Activated CD4-positive, alpha-beta memory T cell treated with anti-CD3 and anti-CD28 coated beads for 36 hours (primary cell): ENCODE measurements at places on chromosomes 2 and 18. TPM values are rescaled to one million over a fixed set of nuclear protein-coding genes. Genes with fewer than 3 reads are reported as not detected.

The SERPINB3 gene
- total RNA-seq = not detected

- no peak overlapping the region for H3K4me3 ChIP-seq
Measured at GRCh38 chr2:8638327-8638726, 43.5 kb upstream of the ID2 start.

DNA sequence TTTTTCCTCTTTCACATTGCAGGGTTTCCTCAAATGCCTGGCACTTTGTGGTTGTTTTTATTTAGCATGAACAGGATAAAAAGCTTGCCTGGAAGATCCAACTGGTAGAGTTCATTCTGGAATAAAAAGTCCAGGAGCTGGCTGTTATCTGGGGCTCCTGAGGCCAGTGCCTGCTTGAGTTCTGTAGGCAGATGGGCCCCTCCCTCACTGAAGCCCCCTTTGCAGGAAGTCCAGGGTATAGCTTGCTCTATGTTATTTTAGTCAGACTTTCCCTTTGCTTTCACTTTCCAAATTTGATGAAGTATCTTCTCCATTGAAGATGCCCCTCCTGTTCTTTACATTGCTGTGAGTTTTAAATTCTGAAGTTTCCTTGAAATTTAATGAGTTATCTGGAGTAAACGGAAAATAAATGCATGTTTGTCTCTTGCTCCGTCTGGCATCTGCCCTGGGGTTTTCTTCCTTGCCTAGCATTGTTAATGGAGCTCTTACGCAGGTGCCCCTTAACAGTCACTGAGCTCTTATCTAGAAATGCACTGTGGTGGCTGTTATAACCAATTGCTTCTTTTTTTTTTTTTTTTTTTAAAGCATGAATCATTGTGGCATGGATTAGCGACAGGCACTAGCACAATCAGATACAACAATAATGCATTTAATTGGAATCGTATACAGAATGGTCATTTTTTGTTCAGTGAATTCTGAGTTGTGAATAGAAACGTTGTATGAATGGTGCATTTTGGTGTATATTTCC lies 27.0 kb upstream of the LPIN1 start:
- peaks cover 19% of the 10 kb centered on the region for H3K27me3 ChIP-seq
- no peaks in the 10 kb centered on the region for H3K4me1 ChIP-seq
- H3K36me3 ChIP-seq = no peaks in the 10 kb centered on the region
- no peak for DNase-seq
- no peak overlapping the region for H3K4me3 ChIP-seq

GRCh38 chr2:104434318-104434792 lies 419.6 kb upstream of the POU3F3 start:
- no peak overlapping the region for H3K27ac ChIP-seq
- H3K27me3 ChIP-seq = peaks cover 2% of the 10 kb centered on the region

DNA sequence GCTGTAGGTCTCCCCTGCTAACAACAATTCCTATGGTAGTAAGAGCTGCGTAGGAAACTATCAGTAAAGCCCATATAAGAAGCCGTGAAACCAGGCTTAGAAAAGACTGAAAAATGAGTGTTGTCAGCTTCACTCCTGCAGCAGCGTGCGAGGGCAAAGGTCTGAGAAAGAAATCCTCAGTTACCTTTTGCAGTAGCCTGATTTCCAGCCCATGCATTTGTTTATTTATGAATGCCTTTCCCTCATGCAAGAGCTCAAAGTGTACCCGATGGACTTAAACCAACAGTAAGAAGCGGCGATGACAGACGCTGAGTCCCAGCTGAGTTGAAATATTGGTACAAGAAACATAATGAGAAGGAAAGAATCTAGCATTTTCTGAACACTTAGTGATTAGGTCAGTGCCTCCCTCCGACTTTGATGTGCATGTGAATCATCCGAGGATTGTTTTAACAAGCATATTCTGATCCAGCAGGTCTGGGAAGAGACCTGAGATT lies 15.0 kb upstream of the POLI start:
- H3K4me1 ChIP-seq = peaks cover 15% of the 10 kb centered on the region
- no peak overlapping the region for H3K4me3 ChIP-seq
- no peak overlapping the region for H3K27ac ChIP-seq
- H3K36me3 ChIP-seq = no peaks in the 10 kb centered on the region

GRCh38 chr2:234958311-234958710 lies 6.5 kb downstream of the SH3BP4 start:
- H3K27me3 ChIP-seq = peaks cover 20% of the 10 kb centered on the region
- DNase-seq = no peak
- H3K27ac ChIP-seq = no peak overlapping the region

GRCh38 chr2:183867206-183867605 lies 731.1 kb upstream of the ZNF804A start:
- no peak for DNase-seq
- no peaks in the 10 kb centered on the region for H3K27me3 ChIP-seq
- no peak overlapping the region for H3K27ac ChIP-seq
- H3K4me3 ChIP-seq = no peak overlapping the region

GRCh38 chr18:48805826-48806535 lies 144.8 kb downstream of the SMAD7 start:
- no peak overlapping the region for H3K27ac ChIP-seq
- no peaks in the 10 kb centered on the region for H3K27me3 ChIP-seq
- H3K4me3 ChIP-seq = no peak overlapping the region
- H3K36me3 ChIP-seq = no peaks in the 10 kb centered on the region
- peak; percentile 3 for DNase-seq

DNA sequence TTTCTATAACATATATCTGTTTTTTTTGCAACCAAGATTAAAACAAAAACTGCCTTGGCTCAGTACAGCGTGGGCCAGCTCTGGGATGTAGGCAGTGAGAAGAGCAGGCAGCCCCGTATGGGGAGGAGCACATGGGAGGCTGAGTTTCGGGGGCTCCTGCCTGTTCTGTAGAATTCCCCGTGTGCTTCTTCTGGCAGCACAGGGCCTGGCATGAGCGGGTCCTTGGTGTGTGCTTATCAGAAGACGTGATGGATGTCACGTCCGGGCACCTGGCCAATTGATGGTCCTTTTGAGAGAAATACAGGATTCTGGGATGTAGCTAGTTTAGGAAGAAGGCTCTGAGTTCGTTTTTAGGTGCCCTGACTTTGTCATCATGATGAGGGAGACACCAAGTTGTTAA lies 16.2 kb downstream of the IMPA2 start:
- H3K27me3 ChIP-seq = no peaks in the 10 kb centered on the region
- H3K36me3 ChIP-seq = peaks cover 4% of the 10 kb centered on the region
- H3K27ac ChIP-seq = no peak overlapping the region
- H3K4me3 ChIP-seq = no peak overlapping the region
- H3K4me1 ChIP-seq = peaks cover 8% of the 10 kb centered on the region
- DNase-seq = no peak

DNA sequence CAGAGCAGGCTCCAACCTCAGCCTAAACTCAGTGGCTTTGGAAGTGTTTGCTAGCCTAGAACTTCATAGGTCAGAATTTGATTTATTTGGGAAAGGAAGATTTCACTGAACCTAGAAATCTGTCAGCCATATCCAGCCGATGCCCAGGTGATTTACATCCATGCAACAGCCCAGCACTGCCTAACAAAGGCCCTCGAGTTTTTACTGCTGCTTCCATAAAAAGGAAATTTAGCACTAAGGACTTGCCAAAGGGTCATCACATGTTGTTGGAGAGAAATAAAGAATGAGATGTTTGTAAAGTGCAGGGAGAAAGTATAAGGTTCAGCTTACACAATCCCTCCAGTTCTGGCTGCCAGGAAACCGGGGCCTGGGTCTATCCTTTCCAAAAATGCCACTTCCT lies 614.2 kb downstream of the BCL11A start:
- no peaks in the 10 kb centered on the region for H3K4me1 ChIP-seq
- H3K36me3 ChIP-seq = no peaks in the 10 kb centered on the region
- H3K27me3 ChIP-seq = no peaks in the 10 kb centered on the region
- DNase-seq = no peak
- no peak overlapping the region for H3K4me3 ChIP-seq

The SH3RF3 gene
- total RNA-seq = 0.34 TPM

GRCh38 chr2:225534697-225535096 lies 135.2 kb downstream of the NYAP2 start:
- H3K4me1 ChIP-seq = no peaks in the 10 kb centered on the region

DNA sequence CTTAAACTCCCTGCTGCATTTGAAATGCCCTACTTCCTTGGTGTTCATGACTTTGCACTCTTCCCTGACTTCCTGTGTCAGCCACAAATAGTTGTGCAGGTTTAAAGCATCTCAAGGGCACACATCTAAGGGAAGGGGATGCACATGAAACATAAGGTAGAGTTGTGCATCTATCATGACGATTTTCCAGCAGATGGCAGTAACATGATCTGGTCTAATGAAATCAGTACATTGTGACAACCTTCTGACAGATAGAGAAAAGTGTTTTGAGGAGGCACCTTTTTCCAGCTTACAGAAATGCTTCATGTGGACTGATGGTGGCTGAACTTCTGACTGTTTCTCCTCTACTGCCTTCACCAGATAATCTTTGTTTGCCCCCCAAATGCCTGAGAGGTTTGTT lies 238.9 kb downstream of the XIRP2 start:
- H3K4me3 ChIP-seq = no peak overlapping the region
- H3K27ac ChIP-seq = no peak overlapping the region
- DNase-seq = no peak
- H3K4me1 ChIP-seq = no peaks in the 10 kb centered on the region
- no peaks in the 10 kb centered on the region for H3K36me3 ChIP-seq

DNA sequence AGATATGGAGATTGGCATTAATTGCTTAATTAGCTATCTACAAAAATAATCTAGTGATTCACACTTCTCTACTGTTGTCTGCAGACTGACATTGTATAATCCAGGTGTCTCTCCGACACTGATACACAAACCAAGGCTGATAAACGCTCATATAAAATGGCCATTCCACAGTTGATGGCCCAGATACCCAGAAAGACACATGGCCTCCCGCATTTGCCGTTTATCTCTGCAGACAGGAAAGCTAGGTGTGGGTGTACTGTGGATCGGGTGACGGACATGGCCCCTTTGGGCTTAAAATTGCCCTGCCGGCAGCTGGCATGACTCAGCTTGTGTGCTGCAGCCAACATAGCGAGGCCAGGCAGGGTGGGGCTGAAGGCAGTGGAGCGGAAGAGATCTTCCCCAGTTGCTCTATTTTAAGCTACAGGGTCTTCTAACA lies 18.5 kb downstream of the PMAIP1 start:
- no peak overlapping the region for H3K4me3 ChIP-seq
- peak; percentile 21 for DNase-seq
- H3K27ac ChIP-seq = no peak overlapping the region
- H3K4me1 ChIP-seq = peaks cover 21% of the 10 kb centered on the region
- no peaks in the 10 kb centered on the region for H3K36me3 ChIP-seq
- no peaks in the 10 kb centered on the region for H3K27me3 ChIP-seq

The C2orf66 gene
- not detected for total RNA-seq

- H3K27ac ChIP-seq = no peak overlapping the region
- H3K27me3 ChIP-seq = no peaks in the 10 kb centered on the region
- no peak for DNase-seq
- no peak overlapping the region for H3K4me3 ChIP-seq
- H3K4me1 ChIP-seq = no peaks in the 10 kb centered on the region
- no peaks in the 10 kb centered on the region for H3K36me3 ChIP-seq
Measured at GRCh38 chr18:29156531-29156930, 979.6 kb upstream of the CDH2 start.

DNA sequence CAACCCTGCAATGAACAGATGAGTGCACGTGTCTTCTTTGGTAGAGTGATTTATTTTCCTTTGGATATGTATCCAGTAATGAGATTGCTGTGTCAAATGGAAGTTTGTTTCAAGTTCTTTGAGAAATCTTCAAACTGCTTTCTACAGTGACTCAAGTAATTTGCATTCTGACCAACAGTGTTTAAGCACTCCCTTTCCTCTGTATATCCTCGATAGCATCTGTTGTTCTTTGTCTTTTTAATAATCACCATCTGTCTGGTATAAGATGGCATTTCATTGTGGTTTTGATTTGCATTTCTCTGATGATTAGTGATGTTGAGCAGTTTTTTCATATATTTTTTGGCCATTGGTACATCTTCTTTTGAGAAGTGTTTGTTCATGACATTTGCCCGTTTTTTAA lies 1608.3 kb upstream of the ZEB2 start:
- H3K4me1 ChIP-seq = no peaks in the 10 kb centered on the region
- DNase-seq = no peak
- no peaks in the 10 kb centered on the region for H3K36me3 ChIP-seq
- no peaks in the 10 kb centered on the region for H3K27me3 ChIP-seq
- no peak overlapping the region for H3K4me3 ChIP-seq

DNA sequence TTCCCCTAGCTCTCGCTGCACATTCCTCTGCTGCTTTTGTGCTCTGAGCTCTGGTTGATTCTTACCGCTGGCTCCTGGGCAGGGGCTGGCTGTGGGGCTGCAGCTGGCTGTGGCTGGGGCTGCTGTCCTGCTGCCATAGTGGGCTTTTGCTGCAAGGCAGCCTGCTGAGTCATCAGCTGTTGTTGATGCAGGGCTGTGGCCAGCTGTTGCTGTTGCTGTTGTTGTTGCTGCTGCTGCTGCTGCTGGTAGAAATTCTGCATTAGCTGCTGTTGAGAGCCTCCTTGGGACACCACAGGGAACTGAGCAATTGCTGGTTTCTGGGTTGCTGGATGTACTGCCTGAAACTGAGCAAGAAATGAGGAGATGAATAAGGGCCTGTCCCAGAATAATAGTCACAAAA lies 77.2 kb upstream of the NFU1 start:
- H3K4me3 ChIP-seq = no peak overlapping the region
- H3K4me1 ChIP-seq = peaks cover 7% of the 10 kb centered on the region
- DNase-seq = no peak
- H3K27ac ChIP-seq = no peak overlapping the region

- H3K4me3 ChIP-seq = no peak overlapping the region
- H3K36me3 ChIP-seq = no peaks in the 10 kb centered on the region
- no peak overlapping the region for H3K27ac ChIP-seq
- H3K27me3 ChIP-seq = peaks cover 4% of the 10 kb centered on the region
- H3K4me1 ChIP-seq = no peaks in the 10 kb centered on the region
Measured at GRCh38 chr2:18403921-18404522, 156.4 kb downstream of the RDH14 start.

The MDH1B gene
- total RNA-seq = 0.74 TPM

The LYPD6 gene
- not detected for total RNA-seq

DNA sequence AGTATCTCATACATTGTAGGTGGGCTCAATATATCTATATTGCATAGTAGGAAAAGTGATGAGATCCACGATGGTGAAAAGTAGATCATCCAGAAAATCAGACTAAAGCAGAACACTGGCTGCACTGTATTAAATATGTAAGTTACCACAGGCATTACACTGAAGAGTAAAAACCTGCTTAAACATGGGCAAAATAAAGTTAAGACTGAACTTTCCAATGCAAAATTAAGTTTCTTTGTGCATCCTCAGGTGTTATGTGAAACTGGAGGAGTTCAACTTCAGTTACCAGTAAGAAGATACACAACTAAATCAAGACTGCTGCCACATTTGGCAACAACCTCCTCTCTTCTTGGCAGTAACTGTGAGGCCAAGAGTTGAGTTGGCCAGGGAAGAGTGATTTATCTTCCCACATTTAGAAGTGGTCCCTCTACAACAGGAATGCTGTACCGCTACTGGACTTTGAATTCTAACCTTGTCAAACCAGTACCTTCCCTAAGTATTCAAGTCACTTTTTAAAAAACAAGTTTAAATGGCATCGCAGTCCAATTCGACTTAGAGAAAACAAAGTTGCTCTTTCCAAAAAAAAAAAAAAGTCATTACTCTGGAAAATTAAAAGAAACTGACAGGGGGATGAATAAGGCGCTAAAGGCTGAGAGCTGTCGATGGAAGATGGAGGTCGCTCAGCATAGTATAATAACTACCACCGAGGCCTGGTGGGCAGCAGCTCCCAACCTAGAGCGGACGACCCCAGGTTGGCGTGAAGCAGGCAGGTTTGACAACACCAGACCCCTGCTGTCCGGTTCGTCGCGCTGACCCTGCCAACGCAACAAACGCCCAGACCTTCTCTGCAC lies 1.1 kb downstream of the MAP4K3 start:
- peaks cover 3% of the 10 kb centered on the region for H3K36me3 ChIP-seq
- peak overlapping the region; percentile 60 for H3K27ac ChIP-seq
- DNase-seq = no peak
- no peaks in the 10 kb centered on the region for H3K27me3 ChIP-seq
- peaks cover 73% of the 10 kb centered on the region for H3K4me1 ChIP-seq
